ENCODE measurements at places on chromosomes 7 and 10.

- DNase-seq: no peak
Observed at GRCh38 chr7:27890205-27890849, 150.4 kb downstream of the TAX1BP1 start.

GRCh38 chr10:119337796-119338432 lies 130.5 kb downstream of the GRK5 start:
- DNase-seq: no peak

DNA sequence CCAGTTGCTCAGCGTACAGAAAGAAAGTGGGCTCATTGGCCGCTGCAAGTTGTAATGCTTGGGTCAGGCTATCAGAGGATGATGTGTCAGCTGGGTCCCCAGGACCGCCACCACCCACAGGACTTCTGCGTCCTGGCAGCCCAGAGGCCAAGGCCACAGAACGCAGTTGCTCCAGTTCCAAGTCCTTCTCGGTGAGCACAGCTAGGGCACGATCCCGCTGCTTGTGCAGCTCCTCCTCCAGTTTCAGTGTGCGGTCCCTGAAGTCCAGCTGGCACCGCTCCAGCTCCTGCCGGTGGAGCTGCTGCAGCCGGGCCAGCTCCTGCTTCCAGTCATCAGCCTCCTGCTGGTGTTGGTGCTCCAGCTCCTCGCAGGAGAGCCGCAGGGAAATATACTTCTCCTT lies 3.0 kb downstream of the GCC1 start:
- DNase-seq: no peak

GRCh38 chr7:24390376-24391157 lies 106.6 kb downstream of the NPY start:
- DNase-seq: no peak

DNA sequence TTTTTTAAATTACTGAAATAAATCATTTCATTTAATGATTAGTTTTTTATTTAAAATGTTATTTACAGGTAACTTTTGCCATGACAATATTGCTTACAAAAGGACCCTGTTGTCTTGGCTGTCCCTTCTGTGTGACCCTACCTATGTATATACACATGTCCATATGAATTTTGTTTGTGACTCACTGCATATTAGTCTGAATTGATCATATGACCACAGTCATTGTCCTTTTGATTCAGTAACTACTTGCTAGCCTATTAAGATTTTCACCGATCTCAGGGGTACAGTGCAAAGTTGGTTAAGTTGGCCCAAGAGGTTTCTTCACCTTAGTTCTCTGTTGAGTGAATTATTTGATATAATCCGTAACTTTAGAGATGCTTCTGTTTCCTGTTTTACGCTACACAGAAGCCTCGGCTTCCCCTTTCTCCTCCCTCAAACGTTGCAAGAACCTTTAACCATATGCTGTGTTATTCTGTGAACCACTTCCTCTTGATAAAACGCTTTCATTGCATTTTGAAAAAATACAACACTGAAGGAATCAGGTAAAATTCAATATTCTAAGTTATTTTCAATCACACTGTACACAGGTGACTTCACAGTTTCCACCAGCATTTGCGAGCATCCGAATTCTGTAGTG lies 43.9 kb downstream of the APBB1IP start:
- DNase-seq: no peak

DNA sequence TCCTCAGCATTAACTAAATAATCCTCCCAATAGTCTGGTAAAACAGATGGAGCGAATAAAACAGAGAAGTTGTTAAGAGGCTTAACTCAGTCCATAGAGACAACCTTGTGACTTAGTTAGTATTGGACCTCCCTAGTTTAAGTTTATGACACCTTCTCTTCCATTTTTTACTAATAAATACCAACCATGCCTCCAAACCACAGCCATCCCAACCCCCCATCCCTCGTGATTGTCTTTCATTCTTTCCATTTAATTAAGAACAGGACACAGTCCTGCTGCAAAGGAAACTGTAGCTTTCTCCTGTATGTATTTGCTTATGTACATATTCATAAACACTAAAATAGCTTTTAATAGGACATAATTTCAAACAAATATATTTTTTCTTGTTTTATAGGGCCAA lies 238.2 kb downstream of the SEMA3D start:
- no peak for DNase-seq

DNA sequence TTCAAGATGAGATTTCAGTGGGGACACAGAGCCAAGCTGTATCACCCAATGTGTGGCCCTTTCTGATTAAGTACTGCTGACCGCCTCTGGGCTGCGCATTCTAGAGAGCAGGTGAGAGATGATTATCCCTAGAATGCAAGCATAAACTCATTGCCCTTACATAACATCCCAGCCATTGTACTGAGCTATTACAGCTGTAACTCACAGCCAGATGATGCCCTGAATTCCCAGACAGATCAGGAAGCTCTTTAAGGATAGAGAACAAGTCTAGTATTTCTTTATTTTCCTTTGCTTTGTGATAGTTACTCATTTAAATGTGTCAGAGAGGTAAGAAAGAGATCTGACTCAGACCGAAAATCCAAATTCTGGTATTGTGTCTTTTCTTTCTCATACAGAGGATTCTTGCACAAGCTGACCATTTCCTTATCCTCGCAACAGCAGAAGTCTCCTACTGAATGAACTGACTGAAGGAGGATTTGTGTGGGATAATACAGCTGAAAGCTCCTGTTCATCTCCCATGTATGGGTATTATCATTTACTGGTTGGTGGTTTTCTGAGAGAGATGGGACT lies 58.4 kb downstream of the ZNF22 start:
- DNase-seq: no peak

DNA sequence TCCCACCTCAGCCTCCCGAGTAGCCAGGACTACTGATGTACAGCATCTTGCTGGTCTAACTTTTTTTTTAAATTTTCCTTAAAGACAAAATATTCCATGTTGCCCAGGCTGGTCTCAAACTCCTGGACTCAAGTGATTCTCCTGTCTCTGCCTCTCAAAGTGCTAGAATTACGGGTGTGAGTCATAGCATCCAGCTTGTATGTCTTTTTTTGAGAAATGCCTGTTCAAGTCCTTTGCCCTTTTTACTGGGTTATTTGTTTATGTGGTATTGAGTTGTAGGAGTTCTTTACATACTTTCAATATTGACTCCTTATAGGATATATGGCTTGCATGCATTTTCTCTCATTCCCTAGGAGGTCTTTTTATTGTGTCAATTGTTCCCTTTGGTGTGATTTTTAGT lies 486.4 kb downstream of the MAGI2 start:
- DNase-seq: no peak

Measured in stimulated activated CD8-positive, alpha-beta memory T cell treated with anti-CD3 and anti-CD28 coated beads, Interleukin-7, amount 100 ng/mL, for 1 hour (primary cell).